ENCODE measurements at places on chromosomes 3 and 15.
A peak's percentile ranks its signal among the peaks of the same experiment; 100 is the strongest.

DNA sequence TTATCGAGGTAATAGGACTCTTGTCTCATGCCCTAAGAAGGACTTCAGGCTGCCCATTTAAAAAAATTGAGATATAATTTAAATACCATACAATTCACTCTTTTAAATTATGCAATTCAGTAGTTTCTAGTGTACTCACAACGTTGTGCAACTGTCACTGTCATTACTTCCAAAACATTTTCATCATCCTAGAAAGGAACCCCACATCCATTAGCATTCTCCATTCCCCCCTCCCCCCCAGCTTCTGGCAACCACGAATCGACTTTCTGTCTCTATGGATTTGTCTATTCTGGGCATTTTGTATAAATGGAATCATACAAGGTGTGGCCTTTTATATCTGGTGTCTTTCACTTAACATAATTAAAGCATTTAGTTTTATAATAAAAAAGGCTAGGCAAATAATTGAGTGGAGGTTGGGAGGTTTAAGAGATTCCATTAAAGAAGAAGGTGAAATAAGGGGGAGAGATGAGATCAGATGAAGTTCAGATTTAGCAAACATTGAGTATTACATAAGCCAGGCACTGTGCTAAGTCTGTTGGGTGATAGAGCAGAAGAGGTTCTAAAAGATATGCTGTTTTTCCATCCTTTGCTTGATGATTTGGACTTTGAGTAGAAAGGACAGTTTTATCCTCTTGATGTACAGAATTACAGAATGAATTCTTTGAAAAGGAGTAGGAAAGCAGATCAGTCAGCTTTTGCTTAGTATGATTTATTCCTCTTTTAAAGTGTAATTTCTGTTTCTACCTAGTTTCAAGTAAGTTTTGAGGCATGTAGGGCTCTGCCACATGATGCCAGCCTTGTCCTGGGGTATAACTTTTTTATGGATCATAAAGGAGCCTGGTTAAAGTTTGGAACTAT is 36.3 kb downstream of the UBE2E2 start:
- DNase-seq, result no peak

DNA sequence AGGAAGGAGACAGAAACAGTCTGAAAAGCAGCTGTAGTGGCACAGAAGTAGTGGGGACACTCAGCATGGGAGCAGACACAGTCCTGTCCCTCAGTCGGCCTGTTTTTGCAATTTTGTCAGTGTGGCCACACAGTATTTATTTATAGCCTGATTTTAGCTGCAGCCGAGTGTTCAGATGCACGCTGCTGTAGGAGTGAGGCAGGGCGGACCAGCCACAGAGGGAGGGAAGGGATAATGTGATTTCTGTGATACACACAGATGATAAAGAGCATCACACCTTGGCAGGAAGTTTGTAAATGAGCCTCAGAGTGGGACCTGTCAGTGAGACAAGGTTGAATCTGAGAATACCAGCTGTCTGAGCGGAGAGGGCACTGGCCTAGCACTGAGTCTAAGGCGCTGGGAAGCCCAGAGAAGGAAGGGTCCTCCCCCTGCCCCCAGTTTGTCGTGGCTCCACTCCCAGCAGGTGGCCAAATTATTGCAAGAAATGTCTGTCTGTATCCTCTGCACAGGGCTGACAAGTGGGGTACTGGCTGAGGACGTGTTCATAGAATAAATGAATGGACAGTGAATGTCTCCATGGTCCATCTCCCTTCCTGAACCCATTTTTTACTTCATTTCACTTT is 3.8 kb downstream of the PSTPIP1 start:
- DNase-seq, result no peak

- no peak for DNase-seq
Measured at GRCh38 chr15:35784745-35785144, 238.8 kb upstream of the DPH6 start.

- DNase-seq, result no peak
Measured at GRCh38 chr3:129558772-129559564, 16.0 kb downstream of the H1-8 start.

GRCh38 chr3:171954690-171955383 is 84.5 kb upstream of the FNDC3B start:
- DNase-seq, result no peak

- peak; percentile 38 for DNase-seq
Measured at GRCh38 chr3:172557515-172558220, 34.4 kb upstream of the TNFSF10 start.

GRCh38 chr3:72748659-72749058 is 99.6 kb downstream of the SHQ1 start:
- no peak for DNase-seq

DNA sequence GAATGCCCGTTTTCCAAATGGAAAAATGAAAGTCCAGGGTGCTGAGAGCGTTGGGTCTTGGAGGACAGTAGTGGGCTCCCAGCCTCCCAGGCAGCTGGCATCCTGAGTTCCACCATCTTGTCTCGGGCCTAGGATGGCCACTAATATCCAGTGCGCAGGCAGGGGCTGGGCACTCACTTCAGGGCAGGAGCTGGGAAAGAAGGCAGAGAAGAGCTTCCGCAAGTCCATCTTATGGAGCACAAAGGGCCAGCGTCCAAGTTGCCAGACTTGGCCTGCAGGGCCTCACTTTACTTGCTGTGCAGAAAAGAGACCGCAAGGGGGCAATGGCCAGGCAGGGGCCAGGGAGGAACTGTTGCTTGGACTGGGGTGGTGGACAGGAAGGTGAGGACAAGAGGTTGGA is 46.1 kb downstream of the IQSEC1 start:
- no peak for DNase-seq

- DNase-seq, result peak; percentile 71
Measured at GRCh38 chr15:41917767-41918430, 24.0 kb upstream of the SPTBN5 start.

GRCh38 chr15:86725628-86726027 is 646.0 kb downstream of the AGBL1 start:
- DNase-seq, result no peak

- no peak for DNase-seq
Measured at GRCh38 chr15:26667222-26667988, 105.5 kb downstream of the GABRB3 start.

- no peak for DNase-seq
Measured at GRCh38 chr3:49611719-49612118, 57.4 kb downstream of the BSN start.

DNA sequence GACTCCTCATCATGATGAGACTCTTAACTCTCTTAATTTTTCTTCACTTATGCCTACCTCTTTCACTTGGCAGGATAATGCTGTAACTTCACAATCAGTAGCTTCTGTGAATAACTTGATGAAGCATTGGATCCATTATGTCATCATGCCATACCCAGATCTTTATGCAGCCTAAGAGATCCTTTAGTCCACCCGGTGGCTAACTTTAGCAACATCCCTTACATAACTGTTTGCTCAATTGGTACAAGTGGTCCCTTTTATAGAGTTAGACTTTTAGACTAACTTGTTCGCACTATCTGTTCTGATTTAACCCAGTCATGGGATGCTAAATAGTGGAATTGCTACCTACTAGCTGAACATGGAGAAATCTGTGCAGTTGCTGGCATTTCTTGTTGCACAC is 184.5 kb downstream of the USP13 start:
- peak; percentile 6 for DNase-seq

DNA sequence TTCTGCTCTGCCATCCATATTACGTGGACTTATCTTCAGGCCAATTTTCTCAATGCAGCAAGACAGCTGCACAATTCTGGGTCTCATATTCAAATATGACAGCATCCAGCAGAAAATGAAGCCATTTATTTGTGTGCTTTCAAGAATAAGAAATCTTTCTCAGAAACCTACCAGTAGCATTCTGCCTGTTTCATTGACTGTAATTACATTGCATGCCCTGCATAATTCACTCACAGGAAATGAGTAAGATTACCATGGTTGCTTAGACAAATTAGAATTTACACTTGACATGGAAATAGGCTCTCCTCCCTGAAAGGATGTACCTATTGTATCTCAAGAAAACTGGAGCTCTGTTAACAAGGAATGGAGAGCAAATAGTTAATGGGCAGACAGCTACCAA is 346.6 kb upstream of the DCBLD2 start:
- no peak for DNase-seq

DNA sequence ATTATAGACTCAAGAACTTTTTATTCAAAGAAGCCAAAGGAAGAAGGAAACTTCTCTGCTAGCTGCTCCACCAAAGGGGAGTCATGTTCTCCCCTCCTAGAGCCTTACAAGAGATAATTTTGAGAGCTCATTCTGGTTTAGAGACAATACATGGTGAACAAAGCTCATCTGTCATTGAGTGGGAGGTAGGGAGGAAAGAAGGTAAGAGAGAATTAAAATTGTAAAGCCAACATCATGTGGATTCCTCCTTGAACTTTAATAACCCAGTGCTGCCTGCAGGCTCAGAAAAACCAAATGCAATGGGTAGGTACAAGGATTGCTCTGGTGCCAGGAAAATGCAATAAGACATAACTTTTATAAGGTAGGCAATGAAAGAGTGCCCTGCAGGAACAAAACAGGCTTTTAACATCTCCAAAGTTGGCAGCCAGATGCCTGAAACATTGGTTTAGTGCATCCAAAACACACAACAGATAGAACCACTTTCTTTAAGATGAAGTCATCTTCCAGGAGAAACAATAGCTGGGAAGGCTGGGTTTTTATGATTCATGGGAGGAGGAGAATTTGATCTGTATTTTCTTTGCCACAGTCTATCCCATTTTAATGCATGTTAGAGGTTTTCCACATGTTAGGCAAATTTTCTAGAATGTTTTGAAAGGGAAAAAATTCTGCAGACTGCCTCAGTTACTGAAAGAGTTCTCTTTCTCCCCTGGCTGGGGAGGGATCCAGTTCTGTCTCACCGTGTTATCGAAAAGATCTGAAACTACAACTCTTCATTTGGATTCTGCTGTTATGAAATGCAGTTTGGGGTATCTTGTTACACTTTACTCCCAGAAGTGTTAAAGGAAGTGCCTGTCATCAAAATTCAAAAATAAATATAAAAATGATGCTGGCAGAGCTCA is 11.3 kb upstream of the ARHGEF3 start:
- peak; percentile 45 for DNase-seq

- no peak for DNase-seq
Measured at GRCh38 chr3:184343200-184343876, 5.9 kb downstream of the FAM131A start.

- no peak for DNase-seq
Measured at GRCh38 chr3:129834580-129834979, 58.9 kb downstream of the TMCC1 start.

DNA sequence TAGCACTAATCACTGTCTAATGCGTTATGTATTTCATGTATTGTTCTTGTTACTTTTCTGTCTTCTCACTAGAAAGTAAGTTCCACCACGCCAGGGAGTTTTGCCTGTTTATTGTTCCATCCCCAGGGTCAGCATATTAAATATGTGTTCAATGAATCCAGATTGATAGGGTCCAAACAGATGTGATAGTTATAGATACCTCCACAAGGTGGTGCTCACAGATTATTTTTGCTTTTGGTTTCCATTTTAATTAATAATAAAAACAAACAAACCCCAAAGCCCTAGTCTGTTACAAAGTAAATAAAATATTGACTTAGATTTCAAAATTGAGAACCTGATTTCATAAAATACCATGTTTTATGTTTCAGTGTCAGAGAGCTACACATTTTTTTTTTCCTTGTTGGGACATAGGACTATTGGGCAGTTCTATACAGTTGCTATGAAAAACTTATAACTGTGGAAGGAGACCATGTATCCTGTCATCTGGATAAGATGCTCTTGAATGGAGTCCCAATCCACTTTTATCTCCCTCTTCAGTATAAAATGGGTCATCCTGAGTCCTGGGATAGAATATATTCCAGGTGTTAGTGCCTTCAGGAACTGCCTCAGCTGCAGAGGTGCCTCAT is 12.4 kb downstream of the OTOL1 start:
- DNase-seq, result peak; percentile 27

GRCh38 chr3:77648664-77649063 is 608.8 kb downstream of the ROBO2 start:
- DNase-seq, result no peak

DNA sequence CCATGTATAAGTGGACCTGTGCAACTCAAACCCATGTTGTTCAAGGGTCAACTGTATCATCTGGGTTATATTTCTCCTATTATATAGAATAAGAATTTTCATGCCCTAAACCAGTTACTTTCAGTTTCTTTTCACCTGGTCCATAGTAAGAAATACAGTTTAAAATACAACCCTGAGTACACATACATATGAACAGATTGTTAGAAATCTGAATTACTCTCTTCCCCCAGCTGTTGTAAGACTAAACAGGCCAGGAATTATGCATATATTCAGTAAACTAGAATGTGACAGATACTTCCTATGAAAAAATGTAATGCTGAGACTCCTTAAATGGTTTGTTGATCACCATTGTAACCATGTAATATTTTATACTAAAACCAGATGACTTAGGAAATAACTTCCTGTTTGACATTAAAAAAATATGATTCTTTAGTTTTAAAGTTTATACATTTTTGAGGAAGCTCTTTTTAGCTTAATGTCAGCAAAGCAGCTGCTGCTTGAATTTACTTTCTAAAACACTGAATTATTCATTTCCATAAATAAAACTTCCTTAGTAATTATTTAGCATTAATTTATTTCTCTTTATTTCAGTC is 52.5 kb upstream of the ZCWPW2 start:
- no peak for DNase-seq

GRCh38 chr3:105700575-105700974 is 168.2 kb downstream of the CBLB start:
- no peak for DNase-seq

GRCh38 chr3:128317101-128317697 is 149.5 kb downstream of the DNAJB8 start:
- no peak for DNase-seq

- no peak for DNase-seq
Measured at GRCh38 chr3:4853749-4854140, 125.5 kb upstream of the BHLHE40 start.

DNA sequence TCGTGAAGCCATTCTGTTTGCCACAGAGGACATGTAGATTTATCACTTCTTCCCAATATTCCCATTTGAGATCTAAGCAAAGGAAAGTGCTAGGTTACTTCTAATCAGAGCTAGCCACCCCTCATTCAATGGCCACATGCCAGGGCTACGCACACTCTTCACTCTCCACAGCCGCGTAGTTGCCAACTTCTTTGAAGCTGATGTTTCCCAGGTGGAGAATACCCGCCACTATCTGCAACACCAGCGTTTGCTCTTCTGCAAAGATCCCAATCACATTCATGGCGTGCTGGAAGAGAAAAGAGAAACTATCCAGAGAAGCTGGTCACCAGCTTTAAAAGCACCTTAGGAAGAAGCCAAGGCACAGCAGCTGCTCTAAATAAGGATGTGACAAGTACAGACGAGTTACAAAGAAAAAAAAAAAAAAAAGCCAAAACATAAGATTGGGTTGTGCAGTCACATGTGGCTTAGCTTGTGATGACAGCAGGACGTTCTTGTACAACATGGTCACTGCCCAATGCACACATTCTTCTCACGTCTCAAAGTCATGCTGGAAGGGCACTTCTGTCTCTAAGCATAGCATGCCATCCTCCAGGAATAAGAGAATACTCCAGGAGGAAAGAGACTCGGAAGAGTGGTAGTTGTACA is 16.4 kb downstream of the LDHAL6B start:
- no peak for DNase-seq

DNA sequence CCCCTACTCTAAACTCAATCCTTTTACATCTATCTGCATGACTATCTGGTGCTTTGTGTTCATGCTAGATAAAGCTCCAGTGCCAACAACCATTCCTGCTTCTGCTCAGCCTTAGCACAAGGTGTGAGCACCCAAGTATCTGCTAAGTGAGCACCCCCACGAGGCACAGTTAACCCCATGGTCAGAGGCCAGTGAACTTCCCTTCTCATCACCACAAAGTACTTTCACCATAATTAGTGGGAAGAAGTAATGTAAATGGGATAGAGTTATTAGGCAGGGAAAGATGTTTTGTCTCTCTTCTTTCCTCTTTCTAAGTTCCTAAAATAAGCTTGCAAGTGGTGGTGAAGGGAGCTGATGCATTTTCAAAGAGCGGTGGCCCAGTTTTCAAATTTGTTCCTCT is 96.4 kb downstream of the ANO10 start:
- DNase-seq, result no peak
